ENCODE measurements at places on chromosomes 4 and X.

DNA sequence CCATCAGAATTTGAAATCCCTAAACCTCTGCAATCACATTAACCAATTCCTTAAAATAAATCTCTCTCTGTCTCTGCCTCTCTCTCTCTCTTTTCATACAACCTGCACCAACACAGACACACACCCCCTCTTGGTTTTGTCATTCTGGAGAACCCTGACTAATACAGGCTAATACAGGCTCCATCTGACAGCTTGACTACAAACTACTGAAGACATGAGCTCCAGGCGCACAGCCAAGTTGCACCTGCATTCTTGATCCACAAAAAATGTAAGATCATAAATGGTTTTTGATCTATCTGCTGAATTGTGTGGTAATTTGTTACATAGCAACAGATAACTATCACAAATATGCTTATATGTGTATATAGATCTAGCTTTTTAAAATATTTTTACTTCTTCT lies 2414.2 kb downstream of the PCDH7 start:
- DNase-seq, result no peak

- no peak for DNase-seq
These were observed 23.9 kb upstream of the TMSB4X start for GRCh38 chrX:12950851-12951594.

GRCh38 chrX:139844884-139845283 lies 88.0 kb downstream of the ATP11C start:
- DNase-seq, result no peak

DNA sequence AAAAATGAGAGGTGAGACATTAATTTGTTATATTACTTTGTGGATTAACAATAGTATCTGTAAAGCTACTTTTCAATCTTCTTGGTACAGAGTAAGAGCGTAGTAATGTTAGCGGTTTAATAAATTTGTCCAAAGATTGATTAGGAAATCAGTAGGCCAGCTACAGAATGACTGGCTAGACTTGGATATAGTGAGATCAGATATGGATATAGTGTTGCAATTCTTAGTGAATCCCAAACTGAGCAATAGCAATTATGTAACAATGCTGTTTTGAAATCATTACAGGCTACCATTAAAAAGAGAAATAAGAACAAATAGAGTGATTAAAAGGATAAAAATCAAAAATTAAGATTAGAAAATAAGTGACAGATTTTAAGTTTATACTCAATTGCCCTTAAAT lies 847 bp upstream of the UGT2A2 start:
- DNase-seq, result no peak

DNA sequence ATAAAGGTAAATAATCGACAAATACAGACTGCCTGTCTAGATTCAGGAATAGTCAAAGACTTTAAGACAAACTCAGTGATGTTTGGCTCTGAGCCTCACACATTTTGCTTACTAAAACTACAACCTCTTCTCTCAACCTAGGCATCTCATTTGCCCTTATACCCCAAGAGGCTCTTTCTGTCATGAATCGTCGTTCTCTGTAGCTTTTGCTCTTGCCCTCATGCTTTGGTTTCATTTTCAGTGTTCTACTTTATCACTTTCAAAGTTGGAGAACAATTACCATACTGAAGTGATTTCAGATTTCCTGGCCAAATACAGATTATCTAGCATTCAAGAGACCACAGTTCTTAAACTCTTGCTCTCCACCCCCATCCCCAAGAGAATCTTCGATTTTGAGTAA lies 114.1 kb upstream of the RAP2C start:
- no peak for DNase-seq

DNA sequence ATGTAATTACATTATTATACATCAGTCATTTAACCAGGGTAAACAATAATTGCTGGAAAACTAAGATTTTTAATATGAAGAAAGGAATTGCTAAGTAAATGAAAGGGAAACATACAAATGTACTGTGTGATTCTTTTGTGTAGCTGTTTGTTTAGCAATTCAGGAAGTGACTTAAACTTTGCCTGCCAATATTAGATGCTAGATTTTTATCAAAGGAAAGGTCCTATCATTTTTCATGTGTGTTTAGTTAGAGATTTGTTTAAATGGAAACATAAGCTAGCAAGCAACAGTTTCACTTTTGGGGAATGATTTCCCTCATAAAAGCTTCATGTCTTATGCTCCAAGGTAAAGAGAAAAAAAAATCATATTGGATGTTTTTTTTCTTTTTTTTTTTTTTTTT lies 95.1 kb upstream of the LIMCH1 start:
- DNase-seq, result no peak

GRCh38 chr4:40292313-40292759 lies 42.8 kb upstream of the CHRNA9 start:
- DNase-seq, result peak; percentile 17

DNA sequence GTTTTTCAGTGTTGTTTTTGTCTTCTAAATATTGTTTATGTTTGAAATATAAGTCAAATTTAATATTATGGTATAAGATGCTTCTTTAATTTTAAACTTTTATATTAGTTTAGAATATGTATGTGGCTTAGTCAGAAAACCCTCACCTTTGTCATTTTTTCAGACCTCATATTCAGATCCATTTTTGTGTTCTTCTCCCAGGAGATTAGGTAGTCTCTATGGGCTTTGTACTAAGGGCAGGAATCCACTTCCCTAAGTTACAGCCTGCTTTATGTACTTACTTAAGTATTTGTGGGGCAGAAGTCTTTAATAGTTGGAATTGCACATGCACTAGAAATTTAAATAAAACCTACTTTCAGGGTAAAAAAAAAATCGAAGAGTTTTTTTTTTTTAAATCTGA lies 63.5 kb upstream of the TENM3 start:
- DNase-seq, result no peak

- DNase-seq, result no peak
These were observed 91.8 kb upstream of the PSAPL1 start for GRCh38 chr4:7526491-7526890.
